ENCODE measurements at places on chromosomes 13 and 19.

DNA sequence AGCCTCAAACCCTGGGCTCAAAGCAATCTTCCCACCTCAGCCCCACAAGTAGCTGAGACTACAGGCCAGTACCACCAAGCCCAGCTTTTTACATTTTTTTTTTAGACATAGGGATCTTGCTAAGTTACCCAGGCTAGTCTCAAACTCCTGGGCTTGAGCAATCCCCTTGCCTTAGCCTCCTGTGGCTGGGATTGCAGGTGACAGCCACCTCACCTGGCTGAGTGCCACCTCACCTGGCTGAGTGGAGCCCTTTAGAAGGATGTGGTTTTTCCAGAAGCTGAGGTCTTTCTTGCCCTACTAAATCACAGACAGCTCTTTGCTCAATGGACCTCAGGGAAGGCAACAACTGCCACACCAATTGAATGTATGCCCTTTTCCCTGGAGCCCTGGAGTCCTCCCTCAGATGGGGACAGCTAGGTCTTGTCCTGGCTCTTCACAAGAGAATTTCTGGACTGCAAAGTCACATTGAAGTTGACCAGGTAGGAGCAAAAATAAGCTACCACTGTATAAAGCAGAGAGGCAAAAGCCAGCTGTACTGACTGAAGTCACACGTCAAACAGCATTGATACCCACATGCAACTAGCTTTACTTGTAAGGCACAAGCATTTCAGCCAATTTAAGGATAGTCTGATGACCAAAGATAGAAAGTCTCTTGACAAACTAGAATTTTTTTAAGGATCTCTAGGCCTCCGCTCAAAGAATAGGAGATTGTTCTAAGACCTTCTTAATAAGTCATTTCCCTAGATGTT is 14.0 kb downstream of the PDX1 start:
- DNase-seq, result no peak

- DNase-seq, result no peak
These were observed 61.8 kb downstream of the AKAP11 start for GRCh38 chr13:42333613-42334328.

DNA sequence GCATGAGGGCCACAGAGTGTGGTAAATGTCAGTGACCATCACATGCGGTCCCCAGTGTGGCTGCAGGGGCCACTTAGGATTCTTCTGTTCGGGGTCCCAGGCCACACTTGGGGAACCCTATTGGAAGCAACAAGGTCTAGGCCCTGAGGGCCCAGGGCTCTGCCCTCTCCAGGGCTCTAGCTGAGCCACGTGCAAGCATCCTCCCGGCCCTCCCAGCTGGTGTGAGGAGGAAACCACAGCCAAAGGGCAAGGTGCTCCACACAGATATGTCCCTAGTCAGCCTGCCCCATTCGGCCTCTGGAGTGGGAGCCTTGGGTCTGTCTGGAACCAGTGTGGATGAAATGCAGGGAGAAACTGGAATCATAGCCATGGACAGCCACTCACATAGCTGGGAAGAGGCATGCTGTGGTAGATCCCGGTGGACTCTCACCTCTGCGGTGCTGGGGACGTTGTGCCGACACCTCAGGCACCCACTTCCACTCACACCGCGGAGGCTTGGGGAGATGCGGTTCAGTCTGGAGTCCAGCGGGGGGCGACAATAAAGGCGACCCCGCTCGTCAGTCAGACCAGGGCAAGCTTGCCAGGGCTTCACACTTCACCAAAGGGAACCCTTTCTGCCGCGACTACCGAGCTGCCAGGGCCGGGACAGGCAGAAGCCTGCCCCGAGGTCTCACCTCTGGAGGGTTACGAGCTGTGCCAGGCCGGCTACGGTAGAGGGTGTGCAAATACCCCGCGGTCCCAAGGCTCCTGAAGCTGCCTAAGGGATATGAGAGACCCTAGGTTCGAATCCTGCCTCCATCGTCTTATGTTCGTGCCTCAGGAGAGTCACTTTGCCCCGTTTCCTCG is 4.3 kb upstream of the ZNF497 start:
- no peak for DNase-seq

DNA sequence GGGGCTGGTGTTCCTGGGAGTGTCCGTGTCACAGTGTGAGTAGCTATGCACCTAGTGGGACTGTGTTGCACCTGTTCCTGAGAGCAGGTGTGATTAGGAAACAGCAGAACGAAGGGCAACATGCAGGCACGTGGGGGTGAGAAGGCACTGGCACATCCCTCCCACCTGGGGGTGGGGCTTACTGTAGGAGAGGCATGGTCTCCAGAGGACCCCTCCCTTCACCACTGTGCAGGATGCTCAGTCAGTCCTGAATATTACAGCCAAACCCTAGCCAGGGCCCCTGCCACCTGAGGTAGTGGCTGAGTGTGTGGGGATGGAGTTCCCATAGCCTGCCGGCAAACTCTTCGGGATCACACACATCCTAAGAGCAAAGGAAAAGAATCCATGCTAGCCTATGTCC is 99.2 kb downstream of the ZDHHC20 start:
- no peak for DNase-seq

DNA sequence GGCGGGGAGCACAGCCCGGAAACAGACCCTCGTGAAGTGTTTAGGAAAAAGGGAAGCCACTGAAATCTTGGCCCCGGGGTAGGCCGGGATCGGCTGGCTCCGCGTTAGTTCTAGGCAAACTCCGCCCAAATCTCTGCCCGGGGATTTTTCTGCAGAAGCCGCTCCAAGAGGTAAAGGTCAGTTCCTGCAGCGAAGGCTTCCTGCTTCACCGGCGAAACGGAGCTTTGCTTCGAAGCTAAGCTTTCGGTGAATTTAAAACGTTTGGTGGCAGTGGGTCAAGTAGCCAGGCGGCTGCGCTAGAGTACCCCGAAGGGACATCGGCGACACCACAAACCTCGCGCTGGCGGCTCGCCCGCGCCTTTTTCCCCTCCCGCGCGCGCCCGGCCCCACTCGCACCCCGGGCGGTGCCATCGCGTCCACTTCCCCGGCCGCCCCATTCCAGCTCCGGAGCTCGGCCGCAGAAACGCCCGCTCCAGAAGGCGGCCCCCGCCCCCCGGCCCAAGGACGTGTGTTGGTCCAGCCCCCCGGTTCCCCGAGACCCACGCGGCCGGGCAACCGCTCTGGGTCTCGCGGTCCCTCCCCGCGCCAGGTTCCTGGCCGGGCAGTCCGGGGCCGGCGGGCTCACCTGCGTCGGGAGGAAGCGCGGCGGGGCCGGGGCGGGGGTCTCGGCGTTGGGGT is 441 bp downstream of the GJB2 start:
- peak; percentile 36 for DNase-seq

DNA sequence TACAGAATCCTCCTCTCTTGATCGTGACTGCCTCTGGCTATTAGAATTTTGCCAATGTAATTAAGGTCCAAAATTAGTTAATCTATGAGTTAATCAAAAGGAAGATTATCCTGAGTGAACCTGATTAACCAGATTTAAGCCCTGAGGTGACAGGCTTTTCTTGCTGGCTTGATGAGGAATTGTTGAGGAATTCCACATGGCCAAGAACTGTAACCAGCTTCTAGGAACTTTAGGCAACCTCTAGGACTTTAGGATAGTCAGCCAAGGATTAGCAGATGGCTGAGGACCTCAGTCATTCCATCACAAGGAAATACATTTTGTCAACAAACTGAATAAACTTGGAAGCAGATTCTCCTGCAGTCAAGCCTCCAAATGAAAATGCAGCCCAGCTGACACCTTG is 84.8 kb downstream of the STOML3 start:
- no peak for DNase-seq

DNA sequence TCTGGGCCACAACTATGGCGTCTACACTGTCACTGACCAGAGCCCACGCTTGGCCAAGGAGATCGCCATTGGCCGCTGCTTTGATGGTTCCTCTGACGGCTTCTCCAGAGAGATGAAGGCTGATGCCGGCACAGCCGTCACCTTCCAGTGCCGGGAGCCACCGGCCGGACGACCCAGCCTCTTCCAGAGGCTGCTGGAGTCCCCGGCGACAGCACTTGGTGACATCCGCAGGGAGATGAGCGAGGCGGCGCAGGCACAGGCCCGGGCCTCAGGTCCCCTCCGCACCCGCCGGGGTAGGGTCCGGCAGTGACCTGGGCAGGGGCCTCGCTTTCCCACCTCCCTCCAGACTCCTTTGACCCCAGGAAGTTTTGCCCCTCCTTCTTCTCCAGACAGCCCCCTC is 7.6 kb downstream of the CILP2 start:
- no peak for DNase-seq

DNA sequence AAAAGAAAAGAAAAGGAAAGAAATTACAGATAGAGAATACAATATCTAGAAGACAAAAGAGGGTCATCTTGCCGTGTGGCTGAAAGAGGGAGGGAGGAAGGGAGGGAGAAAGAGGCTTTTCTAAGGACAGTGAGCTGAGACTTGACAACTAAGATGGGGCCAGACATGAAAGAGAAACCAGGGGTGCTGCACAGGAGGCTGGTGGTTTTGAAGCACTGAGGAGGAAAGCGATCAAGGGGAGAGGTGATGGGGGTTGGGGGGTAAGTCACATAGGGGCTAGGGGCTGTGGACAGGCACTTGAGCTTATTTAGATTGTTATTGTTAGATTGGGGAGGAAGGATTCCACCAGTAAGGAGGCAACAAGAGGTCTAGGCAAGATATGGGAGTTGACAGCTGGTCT is 17.3 kb downstream of the PNPLA6 start:
- DNase-seq, result no peak

DNA sequence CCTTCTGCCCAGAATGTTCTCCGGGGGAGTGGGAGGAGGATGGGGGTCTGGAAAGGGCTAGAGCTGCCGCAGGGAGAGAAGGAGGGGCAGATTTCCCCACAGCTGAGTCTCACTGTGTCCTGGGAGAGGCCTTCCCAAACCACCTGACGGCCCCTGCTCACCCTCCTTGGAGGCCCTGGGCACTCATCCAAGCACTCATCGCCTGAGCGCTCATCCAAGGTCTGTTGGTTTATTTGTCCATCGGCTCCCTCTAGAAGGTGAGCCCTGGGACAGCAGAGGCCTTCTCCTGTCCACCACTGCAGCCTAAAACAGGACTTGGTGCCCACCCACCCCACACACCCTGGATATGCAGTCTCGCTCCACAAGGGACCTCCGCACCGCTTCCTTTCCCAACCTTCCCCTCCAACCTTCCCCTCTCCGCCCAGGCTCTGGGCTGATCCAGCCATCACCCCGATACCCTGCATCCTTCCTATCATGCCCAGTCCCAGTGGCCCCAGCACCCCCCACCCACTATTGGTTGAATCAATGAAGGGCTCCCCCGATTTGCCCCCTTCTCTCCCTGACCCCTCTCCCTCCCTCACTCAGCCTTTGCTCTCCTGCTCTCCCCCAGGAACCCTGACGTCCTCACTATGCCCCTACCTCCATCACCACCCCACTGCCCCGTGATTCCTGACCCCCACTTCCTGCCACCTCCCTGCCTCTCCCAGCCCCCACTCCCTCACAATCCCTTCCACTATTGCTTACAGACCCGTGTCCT is 1.7 kb downstream of the UBXN6 start:
- DNase-seq, result peak; percentile 94

DNA sequence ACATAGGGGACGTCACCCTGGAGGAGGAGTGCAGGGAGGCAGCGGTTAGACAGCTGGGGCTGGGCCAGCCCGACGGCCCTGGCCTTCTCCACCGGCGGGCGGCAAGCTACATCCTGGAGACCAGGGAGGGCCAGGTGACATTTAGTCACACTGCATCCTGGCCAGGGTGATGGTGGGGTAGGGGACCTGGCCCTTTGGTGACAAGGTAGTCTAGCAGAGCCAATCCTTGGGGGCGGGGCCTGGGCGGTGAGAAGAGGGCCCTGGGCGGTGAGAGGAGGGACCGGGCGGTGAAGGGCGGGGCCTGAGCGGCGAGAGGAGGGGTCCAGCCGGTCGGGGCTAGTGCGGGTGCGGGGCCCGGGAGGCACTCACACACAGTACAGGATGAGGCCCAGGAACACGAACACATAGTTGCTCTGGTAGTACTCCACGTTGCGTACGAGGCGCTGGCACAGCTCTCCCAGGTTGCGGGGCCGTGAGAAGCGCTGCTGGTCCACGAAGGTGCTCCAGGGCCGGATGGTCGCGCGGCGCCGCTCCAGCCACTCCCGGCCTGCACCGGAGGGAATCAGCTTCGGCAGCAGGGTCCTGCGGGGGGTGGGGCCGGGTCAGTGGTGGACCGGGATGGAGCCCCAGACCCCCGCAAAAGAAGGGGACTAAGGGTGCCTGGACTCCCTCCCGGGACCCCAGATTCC is 610 bp downstream of the RABAC1 start:
- DNase-seq, result peak; percentile 47

DNA sequence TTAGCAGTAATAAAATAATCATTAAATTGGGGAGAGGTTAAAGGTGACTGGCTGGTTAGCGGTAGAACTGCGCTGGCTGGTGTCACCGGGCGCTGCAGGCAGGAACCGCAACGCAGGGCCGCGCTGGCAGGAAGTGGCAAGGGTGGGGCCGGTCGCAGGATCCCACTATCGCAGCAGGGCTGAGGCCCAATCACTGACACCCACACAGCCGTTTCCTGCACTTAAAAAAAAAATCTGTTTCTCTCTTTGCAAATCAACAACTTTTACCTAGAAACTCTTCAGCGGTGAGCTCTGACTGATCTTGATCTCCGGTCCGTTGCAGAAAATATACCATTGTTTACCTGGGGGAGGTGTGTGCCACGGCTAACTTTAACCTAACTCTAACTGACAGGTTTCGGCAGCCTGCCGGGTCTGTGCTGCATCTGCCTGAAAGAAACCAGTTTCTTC is 46.9 kb downstream of the KLF2 start:
- no peak for DNase-seq

GRCh38 chr19:19643158-19644053 is at the start of gene GMIP:
Gene GMIP, minus strand, starts transcription at chr19:19643657. Its CDS starts 128 bp downstream, at chr19:19643529.
- DNase-seq, result peak; percentile 52

DNA sequence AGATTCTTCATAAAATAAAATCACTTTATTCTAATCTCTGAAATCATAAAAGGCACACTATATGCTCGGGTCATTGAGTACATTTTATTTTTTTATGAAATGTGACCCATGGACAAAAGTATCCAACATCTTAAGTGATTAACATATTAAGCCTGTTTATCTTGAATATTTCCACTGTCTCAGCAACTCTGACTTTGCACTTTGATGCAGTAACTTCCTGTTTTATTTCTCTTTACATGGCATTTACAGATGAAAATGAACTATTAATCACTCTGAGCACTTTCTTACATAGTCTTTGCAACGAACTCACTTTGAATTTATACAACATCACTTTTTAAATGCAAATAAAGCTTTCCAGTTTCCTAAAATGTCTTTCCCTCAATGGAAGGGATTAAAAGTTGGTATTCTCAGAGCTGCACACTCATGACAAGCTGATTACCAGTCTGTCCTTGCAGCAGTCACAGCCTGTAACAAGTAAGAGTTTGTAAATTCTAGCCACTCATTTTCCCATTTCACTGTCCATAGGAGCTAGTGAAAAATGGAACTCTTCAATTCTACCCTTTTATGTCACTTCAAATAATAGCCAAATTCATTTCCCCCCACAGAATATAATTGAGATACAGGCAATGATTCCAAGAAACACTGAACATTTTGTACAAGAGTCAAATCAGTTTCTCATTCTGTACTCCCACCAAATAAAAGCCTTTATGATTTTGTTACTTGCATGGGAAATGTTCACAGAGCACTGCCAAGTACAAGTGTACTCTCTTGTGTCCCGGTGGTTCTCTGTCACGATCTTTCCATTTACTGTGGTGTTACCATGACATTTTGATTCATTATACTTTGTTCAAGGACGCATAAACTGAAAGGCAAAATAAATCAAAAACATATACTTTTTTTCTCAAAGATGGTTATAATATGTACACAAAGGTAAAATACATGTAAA is 1968.9 kb downstream of the PCDH9 start:
- no peak for DNase-seq

Measured in NCI-H226 (cell line).